ENCODE measurements at places on chromosomes 11 and 22.

GRCh38 chr11:9680028-9680427 lies 16.2 kb downstream of the SWAP70 start:
- no peak for DNase-seq

- no peak for DNase-seq
Observed at GRCh38 chr22:24265734-24266133, 4.9 kb upstream of the SPECC1L start.

DNA sequence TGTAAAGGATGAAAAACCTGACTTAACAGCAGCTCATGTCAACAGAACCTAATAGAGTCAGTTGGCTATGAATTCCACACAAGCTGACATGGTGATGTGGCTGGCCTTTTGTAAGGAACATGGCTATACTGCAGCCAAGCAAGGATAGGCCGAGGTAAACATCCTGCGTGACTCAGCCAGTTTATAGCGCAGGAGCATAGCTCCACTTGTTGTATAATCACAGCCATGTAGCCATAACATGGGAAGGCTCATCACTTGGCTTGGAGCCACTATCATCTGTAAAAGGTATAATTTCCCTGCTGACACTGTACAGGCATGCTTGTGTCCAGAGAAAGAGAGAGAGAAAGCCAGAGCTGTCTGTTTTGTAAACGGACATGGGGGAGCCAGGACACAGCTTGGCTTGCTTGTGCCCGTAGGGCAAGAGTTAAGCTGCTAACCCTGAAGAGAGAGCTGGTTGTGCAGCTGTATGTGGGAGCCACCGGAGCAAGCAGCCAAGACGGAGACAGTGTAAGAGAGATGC lies 104.4 kb upstream of the PLET1 start:
- no peak for DNase-seq

DNA sequence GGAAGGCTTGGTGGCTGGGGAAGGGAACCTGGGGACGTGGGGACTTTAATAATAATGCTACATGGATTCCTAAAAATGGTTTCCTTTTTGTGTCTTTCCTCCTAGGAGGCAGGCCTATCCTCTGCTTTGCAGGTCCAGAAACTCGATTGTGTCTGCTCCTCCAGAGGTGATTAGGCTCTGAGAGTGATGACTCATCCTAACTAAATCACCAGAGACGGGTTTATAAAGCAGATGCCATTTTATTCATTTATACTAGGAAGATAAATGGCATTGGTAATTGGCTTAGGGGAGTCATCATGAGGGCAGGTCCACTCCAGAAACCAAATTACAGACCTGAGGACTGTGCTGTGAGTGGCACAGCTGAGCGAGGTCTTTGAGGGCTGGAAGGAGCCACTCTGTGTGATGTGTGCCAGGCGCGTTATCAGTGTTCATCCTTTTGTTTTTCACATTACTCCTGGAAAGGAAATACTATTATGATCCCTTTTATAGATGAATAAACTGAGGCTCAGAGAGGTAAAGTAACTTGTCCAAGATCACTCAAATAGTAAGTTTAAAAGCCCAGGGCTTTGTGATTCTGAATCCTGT lies 7.1 kb downstream of the NLRX1 start:
- no peak for DNase-seq

- no peak for DNase-seq
Observed at GRCh38 chr22:19556963-19557545, 32.8 kb upstream of the CLDN5 start.

DNA sequence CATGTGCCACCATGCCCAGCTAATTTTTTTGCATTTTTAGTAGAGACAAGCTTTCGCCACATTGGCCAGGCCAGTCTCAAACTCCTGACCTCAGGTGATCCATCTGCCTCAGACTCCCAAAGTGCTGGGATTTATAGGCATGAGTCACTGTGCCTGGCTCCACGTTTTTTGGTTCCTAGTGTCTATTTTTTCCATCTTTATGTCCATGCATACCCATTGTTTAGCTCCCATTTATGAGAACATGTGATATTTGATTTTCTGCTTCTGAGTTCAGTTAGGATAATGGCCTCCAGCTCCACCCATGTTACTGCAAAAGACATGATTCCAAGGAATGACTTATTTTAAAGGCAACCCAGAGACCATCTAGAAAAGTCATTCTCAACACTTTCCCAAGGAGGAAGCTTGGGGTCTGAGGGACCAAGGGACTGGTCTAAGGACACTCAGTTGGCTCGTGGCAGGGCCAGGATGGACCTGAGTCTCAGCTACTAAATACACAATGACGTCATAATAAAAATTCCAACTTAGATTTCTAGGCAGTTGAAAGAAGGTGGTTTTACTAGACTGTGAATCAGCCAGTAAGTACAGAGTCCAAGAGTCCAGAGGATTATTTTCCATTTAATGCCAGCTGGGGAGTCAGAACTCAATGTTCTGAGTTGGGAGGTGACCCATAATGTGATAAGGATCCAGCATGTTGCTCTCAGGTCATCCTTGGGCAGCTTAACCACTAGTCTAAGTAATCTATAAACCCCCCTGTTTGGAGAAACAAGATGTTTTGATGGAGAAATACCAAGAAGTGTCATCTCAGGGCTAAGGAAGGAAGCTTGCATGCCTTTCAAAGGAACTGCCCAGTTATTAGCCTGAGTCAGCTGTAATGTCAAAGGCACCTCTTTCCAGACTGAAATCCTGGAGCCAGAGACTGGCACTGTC lies 39.4 kb downstream of the ABTB2 start:
- no peak for DNase-seq

DNA sequence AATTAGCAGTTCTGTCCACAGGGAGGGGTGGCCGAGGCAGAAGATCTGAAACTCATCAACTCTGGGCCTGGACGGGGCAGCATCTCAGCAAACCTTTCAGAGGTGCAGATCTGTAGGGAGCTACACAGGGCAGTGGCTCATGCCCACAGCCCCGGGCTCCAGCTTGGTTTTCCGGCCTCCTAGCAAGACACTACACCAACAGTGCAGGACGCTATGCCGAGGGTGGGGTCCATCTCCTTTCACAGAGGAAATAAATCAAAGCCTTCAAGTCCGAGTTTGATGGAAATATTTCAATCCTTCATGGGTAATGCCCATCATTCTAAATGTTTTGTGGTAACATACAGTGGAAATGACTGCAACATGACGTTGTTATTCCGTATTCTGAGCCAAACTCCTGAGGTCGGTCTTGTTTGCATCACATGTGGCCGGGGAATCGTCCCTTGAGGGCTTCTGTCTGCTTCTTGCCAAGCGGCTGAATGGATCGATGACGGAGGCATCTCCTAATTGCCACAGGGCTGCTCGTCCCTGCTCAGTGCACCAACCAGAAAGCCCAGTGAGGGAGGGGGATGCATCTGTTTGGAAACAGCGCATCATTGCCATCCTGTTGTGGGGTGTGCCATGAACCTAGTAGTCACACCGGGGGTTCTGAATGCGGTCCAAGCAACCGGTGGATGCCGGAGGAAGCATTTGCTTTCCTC lies 30.0 kb downstream of the LINC01488 start:
- no peak for DNase-seq

DNA sequence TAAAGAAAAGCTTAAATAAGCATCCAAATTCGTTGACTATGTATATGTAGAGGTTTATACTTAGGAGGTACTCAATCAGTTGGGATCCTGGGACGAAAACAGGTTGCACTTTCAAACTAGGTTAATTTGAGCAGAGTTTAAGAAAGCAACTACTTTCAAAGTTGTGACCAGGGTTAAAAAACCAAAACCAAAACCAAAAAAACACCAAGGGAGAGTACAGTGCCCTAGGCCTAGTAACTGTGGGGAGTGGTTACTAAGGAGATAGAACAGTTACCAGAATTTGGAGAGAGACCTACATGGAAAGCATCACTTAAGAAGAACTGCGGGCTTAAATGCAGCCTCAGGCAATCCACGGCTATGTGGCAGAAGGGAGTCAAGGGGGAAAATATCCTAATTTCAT lies 148.3 kb downstream of the JRKL start:
- DNase-seq: no peak

DNA sequence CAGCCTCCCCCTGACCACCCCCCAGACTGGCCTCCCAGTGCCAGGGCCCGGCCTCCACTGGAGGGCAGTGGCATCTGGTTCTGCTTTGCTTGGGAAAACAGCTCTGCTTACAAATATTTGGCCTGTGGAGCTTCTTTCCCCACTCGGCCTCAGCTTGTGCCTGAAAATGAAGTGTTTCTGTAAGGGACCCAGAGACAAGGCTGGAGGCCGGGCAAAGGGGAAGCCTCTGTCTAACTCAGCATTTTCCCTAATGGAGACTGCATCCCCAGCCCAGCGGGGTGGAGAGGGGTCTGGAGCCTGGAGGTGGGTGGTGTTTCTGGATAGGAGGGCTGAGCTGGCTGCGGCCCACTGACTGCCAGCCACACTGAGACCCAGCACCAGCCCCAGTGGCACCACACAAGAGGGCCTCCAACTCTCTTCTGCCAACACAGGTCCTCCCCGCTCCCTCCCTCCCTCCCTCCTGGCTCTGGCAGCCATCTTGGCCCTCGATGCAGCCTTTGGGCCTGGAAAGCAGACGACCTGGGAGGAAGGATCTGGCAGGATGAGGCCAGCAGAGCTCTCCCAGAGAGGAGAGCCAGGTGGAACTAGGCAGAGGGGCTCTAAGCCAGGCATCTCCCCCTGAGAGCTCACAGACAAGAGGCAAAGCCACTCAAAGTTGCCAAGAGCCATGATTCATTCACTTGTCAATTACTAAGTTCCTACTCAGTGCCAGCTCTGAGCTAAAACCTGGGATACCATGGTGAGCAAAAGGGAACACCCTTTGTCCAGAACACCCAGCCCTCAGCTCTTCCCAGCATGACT lies 77.1 kb upstream of the CD82 start:
- DNase-seq: no peak

GRCh38 chr11:65928667-65929066 lies 9.4 kb downstream of the DRAP1 start:
- DNase-seq: no peak

GRCh38 chr22:50061141-50061823 lies 3.2 kb upstream of the TTLL8 start:
- no peak for DNase-seq

DNA sequence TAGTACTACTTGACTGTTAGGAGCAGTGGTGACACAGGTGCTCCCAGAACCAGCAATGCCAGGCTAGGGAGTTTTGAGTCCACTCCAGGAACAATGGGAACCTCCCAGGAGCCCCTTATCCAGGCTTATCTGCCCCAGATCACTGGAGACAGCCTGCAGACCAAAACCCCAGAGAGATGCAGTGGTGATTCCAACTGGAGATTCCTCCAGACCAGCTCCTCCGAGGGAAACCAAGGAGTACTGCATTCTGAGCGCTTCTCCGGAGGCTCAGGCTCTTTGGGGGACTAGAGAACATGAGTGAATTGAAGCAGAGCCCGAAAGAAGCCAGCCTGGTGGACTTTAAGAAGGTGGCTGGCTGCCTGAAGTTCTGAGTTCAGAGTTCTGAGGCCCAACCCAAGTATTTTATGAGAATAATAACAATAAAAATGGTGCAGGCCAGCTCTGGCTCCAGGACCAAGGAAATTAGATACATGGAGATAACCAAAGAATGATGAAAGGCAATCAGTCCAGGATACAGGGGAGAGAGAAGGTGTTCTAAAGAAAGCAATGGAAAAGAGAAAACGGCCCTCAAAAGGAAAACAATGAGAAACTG lies 1.3 kb upstream of the TMEM25 start:
- no peak for DNase-seq

DNA sequence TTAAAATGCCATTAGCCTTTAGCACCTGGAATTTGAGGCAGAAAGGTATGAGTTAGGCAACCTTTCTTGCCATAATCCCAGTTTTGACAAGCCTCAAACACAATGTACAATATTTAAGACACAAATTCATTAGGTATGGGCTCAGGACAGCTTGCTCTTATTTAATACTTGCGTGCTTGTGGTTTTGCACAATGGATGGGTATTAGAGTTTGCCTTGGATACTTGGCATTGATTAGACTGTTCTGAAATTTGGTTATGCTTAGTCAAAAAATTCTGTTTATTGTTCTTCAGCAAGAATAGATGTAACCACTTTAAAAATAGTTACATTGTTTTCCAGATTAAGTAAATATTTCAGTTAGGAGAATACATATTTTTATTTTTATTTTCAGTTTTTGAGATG lies 5.4 kb upstream of the C11orf65 start:
- no peak for DNase-seq

DNA sequence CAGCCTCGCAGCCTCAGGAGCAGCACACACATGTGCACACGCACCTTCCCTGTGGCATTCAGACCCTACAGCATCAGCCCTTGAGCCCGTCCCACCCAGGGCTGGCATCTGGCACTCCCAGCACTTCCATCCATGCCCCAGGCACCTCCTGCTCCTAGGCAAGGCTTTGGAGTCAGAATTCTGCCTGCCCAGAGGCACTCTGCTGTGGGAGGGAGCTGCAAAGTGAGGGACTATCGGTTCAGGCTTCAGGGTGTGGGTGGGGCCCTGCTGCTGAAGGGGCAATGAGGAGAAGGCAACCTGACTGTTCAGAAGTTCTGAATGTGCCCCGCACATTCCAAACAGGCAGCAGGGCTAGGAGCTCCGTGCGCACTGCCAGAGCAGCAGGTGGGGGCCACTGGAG lies 39.7 kb downstream of the NECTIN1 start:
- DNase-seq: no peak

GRCh38 chr11:68365943-68366435 lies 53.6 kb downstream of the LRP5 start:
- DNase-seq: no peak

- no peak for DNase-seq
Observed at GRCh38 chr11:125954945-125955640, 9.2 kb downstream of the VSIG10L2 start.

DNA sequence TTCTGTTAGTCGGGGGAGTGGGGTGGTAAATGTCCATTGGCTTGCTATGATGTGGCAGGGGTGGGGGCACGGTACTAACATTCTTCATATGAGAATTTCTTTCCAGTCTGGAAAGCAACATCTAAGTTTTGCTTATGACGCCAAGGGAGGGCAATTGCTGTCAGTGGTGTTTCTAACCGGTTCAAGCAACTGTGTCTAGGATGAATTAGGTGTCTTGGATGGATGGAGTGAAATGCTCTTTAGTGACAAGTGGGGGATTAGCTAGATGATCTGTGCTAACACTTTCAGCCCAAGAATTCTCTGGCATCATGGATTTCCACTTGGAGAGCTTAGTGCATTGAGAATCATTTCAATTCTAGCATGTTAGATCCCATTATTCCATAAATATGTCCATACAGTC lies 262.6 kb upstream of the SORL1-AS1 start:
- no peak for DNase-seq

- no peak for DNase-seq
Observed at GRCh38 chr11:3893311-3893710, 37.8 kb downstream of the STIM1 start.

GRCh38 chr11:64898541-64898940 lies 18.5 kb downstream of the ATG2A start:
- DNase-seq: no peak
